ENCODE measurements at places on chromosomes 5 and 9. TPM values are rescaled to one million over a fixed set of nuclear protein-coding genes. Genes with fewer than 3 reads are reported as not detected.

GRCh38 chr9:85042981-85043647 lies 373.6 kb downstream of the NTRK2 start:
- H3K36me3 ChIP-seq, result no peaks in the 10 kb centered on the region
- no peaks in the 10 kb centered on the region for H3K4me1 ChIP-seq

- no peaks in the 10 kb centered on the region for H3K27me3 ChIP-seq
- no peak overlapping the region for H3K27ac ChIP-seq
- H3K36me3 ChIP-seq, result no peaks in the 10 kb centered on the region
- H3K4me3 ChIP-seq, result no peak overlapping the region
- DNase-seq, result no peak
Observed at GRCh38 chr9:134103391-134103998, 32.4 kb upstream of the WDR5 start.

- peaks cover 25% of the 10 kb centered on the region for H3K36me3 ChIP-seq
- H3K4me1 ChIP-seq, result no peaks in the 10 kb centered on the region
- no peaks in the 10 kb centered on the region for H3K27me3 ChIP-seq
- no peak overlapping the region for H3K27ac ChIP-seq
Observed at GRCh38 chr5:66164044-66164790, 20.1 kb downstream of the SREK1 start.

DNA sequence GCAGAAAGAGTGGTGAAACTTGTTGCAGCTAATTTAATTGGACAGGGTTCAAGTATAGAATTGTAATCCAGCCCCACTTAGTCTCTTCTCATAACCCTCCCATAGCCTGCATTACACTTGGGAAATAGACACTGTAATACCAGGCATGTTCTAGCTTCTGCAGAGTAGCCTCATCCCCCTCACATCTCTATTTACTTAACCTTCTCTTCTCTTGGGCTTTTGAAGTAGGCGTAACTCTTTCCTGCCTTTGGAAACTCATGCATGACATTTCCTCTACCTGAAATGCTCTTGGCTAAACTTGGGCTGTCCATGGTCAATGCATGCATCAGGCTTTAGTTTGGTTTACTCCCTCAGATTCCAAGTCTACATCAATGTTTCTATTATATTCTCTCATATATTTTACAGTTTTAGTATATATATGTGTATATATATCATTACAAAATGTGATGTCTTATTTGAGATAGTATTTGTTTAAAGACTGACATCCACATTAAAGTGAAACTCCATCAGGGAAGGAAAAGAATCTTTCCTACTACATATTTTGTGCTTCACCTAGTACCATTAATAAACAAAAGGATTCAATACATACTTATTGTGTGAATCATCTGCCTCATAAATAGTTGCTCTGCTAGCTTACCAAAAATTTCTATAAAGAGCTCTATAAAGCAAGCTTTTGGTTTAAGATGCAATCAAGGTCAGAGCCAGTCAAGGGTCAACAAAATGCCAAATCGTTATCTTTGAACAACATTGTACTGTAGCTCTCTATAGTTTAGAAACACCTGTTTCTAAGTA lies 1158.0 kb downstream of the MAT2B start:
- no peaks in the 10 kb centered on the region for H3K4me1 ChIP-seq
- DNase-seq, result no peak
- no peak overlapping the region for H3K27ac ChIP-seq
- H3K36me3 ChIP-seq, result no peaks in the 10 kb centered on the region
- H3K27me3 ChIP-seq, result no peaks in the 10 kb centered on the region

DNA sequence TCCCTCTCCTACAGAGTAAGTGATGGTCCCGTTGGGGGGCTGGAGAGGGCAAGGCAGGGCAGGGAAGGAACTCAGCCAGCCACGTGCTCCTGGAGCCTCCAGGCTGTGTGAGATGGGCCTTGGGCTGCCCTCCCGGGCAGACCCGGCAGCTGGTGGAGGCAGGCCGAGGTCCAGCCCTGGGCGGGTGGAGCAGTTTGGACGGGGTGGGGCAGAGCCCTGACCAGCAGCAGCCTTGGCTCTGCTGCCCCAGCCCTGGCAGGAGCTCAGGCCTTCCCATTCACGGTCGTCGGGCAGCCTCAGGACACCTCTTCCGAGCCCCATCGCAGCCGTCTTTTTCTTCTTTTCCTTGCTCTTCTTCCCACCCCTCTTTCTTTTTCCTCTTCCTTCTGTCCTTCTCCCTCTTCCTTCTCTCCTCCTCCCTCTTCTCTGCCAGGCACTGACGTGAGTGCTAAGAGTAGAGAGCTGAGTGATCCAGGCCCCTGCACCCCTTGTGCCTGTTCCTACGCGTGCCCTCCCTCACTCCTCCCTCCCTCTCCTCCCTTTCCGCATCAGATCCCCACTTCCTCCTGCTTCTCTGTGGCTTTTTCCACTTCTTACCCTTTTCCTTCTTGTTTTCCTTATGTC lies 42.8 kb downstream of the AMBP start:
- no peaks in the 10 kb centered on the region for H3K36me3 ChIP-seq
- H3K27ac ChIP-seq, result no peak overlapping the region
- H3K27me3 ChIP-seq, result no peaks in the 10 kb centered on the region
- H3K4me1 ChIP-seq, result no peaks in the 10 kb centered on the region

DNA sequence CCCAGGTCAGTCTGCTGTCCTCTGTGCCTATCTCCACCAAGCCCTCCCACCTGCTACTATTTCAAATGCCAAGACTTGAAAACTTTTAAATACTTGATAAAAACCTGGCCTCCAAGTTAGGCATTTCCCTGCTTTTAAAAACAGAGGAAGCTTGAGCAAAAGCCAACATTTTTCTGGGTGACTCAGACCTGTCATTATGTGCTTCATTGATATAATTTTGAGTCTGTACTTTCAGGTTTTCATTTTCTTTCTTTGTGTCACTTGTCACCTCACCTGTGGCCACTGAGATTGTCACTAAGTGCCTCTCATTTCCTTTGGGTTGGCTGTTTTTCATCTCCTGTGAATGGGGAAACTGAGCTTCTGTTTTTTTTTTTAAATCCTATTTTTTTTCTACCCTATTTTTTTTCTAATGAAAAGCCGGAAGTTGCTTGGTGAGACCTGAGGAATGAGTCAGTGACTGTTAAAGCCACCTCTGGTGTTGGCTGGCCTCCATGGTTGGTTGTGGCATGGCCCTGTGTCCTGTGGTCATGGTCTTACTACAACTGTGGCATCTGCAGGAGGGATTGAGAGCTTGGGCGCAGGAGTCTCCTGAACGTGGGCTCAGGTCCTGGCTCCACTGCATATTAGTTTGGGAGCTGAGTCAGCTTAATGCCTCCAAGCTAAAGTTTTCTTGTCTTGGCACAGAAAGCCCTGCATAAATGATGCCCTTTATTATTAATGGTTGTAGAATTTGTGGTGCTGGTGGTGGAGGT lies 56.7 kb downstream of the ARHGAP26 start:
- peaks cover 25% of the 10 kb centered on the region for H3K4me1 ChIP-seq
- no peak overlapping the region for H3K27ac ChIP-seq
- DNase-seq, result peak; percentile 8
- no peaks in the 10 kb centered on the region for H3K27me3 ChIP-seq

DNA sequence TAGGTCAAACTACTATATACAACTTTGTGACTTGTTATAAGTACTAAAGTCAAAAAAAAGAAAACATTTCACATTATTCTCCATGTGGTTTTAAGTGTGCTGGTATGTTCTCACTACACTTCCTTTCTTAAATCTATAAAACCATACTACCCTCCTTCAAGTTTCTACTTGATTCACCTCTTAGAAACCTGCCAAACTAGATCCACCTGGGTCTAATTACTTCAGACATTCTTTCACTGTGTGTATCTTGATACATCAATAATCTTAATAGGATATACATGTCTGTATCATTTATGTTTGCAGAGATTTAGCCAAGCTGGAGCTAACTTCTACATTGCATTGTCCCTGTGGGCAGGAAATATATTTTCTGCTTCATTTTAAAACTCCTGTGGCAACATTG lies 1012.6 kb downstream of the EFNA5 start:
- no peak for DNase-seq
- H3K36me3 ChIP-seq, result no peaks in the 10 kb centered on the region
- H3K27ac ChIP-seq, result no peak overlapping the region
- no peaks in the 10 kb centered on the region for H3K4me1 ChIP-seq

GRCh38 chr5:167905919-167906853 lies 385.3 kb upstream of the WWC1 start:
- no peak for DNase-seq
- no peaks in the 10 kb centered on the region for H3K36me3 ChIP-seq
- H3K4me1 ChIP-seq, result no peaks in the 10 kb centered on the region
- no peak overlapping the region for H3K4me3 ChIP-seq

GRCh38 chr5:97476852-97477534 lies 293.9 kb upstream of the RIOK2 start:
- H3K27ac ChIP-seq, result no peak overlapping the region
- no peaks in the 10 kb centered on the region for H3K4me1 ChIP-seq
- no peaks in the 10 kb centered on the region for H3K36me3 ChIP-seq
- H3K27me3 ChIP-seq, result no peaks in the 10 kb centered on the region
- no peak overlapping the region for H3K4me3 ChIP-seq

- H3K4me1 ChIP-seq, result no peaks in the 10 kb centered on the region
- H3K27ac ChIP-seq, result no peak overlapping the region
- H3K27me3 ChIP-seq, result no peaks in the 10 kb centered on the region
- no peak for DNase-seq
Observed at GRCh38 chr9:21015129-21015815, 16.2 kb downstream of the HACD4 start.

GRCh38 chr5:74052441-74053221 lies 426.6 kb downstream of the ARHGEF28 start:
- H3K4me1 ChIP-seq, result no peaks in the 10 kb centered on the region
- no peaks in the 10 kb centered on the region for H3K27me3 ChIP-seq
- H3K4me3 ChIP-seq, result no peak overlapping the region
- no peak overlapping the region for H3K27ac ChIP-seq

Gene NADK2
- 22.7 TPM for total RNA-seq

Gene CENPK
- 67.6 TPM for total RNA-seq

Gene C1QTNF3
- 1.4 TPM for total RNA-seq

Data from CD8-positive, alpha-beta memory T cell (primary cell).